ENCODE measurements at places on chromosomes 7 and 10.

- DNase-seq: no peak
Observed at GRCh38 chr7:102077081-102077480, 209.6 kb upstream of the SH2B2 start.

DNA sequence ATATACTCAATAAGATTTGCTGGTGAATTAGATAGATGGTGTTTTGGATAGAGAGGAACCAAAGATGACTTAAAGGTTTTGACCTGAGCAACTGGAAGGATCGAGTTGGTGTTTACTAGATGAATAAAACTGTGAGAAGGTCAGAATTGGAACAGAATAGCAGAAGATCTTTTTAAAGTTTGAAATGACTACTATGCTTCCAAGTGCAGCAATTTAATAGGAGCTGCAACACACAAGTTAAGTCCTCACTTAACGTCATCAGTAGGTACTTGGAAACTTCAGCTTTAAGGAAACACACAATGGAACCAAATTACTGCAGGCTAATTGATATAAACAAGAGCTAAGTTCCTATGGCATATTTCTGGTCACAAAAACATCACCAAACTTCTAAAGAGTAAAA, 86.5 kb downstream of the RTKN2 start:
- no peak for DNase-seq

- DNase-seq: no peak
Observed at GRCh38 chr7:88399036-88399435, 92.3 kb upstream of the STEAP4 start.

GRCh38 chr7:75872073-75872782, 6.6 kb upstream of the RHBDD2 start:
- no peak for DNase-seq

GRCh38 chr7:117216436-117217069, 106.3 kb downstream of the WNT2 start:
- DNase-seq: no peak

- peak; percentile 8 for DNase-seq
Observed at GRCh38 chr10:36779238-36779846, 346.1 kb upstream of the ANKRD30A start.

- DNase-seq: no peak
Observed at GRCh38 chr10:19762026-19762425, 54.2 kb upstream of the PLXDC2 start.

DNA sequence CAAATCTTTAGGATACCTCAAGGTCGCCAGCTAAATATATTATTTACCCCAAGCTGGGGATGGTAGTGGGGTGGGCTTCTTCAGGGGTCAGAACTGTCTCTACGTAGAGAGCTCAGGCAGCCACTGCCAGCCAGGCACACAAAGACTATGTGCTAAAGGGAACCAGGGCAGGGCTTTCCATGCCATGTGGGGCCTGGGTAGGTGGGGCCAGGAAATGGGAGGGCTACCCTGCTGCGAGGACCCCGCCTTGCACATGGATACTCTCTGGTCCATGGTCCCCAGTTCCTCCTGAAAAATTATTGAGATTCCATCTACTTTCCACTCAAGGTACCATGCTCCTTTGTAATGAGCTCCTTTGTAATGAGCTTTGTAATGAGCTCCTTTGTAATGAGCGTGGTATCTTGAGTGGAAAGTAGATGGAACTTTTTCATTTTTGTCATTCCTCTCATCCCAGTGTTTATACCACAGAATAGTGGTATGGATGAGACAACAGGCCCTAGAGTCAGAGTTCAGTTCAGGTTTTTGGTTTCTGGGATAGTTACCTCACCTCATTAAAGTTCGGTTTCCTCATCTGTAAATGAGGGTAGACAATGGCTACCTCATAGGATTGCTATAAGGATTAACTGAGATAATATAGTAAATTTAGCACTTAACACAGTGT, 5.8 kb downstream of the SYNPO2L start:
- DNase-seq: no peak

- DNase-seq: no peak
Observed at GRCh38 chr10:75870039-75870645, 438.7 kb downstream of the LRMDA start.

- no peak for DNase-seq
Observed at GRCh38 chr7:16822029-16822428, 17.2 kb upstream of the AGR2 start.

- DNase-seq: no peak
Observed at GRCh38 chr10:13457958-13458686, 70.7 kb downstream of the BEND7 start.

DNA sequence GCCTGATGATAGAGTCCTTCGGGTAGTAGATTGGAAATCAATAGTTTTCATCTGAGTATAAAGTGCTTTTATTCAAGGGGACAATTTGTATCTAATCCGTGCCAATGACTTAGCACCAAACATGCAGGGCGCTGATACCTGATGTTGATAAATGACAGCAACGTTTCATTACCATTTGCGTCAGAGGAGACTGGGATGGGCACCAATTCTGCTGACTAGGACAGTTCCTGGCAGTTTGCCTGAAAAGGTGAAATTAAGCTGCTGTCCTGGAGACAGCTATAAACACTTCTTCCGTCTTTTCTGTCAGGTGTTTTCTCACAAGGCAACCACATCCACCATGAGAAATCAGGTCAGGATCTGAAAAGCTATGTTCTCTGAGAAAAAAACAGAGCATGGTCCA, 1136.4 kb downstream of the TYW1 start:
- DNase-seq: no peak

DNA sequence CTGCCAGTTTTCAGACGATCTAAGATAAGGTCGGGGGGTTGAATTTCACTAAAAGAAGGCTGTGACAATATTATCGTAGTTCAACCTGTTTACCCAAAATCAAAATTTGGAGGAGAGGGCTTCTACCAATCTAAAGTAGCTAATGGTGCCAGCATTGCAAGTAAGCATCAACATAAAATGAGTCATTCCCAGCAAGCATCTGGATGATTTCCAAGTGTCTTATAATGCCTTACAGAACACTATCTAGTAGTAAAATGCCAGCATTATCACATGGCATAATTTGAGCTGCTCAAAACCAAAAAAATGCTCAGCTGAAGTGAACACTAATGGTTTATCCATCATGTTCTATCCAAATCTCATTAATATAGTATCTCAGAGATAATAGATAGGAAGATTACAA, 1193.9 kb downstream of the DNAJB9 start:
- no peak for DNase-seq

All from amygdala (tissue), 56 donors.